ENCODE measurements at places on chromosomes 3 and 15.

- no peak for DNase-seq
Measured at GRCh38 chr3:179410331-179410730, 40.9 kb downstream of the GNB4 start.

DNA sequence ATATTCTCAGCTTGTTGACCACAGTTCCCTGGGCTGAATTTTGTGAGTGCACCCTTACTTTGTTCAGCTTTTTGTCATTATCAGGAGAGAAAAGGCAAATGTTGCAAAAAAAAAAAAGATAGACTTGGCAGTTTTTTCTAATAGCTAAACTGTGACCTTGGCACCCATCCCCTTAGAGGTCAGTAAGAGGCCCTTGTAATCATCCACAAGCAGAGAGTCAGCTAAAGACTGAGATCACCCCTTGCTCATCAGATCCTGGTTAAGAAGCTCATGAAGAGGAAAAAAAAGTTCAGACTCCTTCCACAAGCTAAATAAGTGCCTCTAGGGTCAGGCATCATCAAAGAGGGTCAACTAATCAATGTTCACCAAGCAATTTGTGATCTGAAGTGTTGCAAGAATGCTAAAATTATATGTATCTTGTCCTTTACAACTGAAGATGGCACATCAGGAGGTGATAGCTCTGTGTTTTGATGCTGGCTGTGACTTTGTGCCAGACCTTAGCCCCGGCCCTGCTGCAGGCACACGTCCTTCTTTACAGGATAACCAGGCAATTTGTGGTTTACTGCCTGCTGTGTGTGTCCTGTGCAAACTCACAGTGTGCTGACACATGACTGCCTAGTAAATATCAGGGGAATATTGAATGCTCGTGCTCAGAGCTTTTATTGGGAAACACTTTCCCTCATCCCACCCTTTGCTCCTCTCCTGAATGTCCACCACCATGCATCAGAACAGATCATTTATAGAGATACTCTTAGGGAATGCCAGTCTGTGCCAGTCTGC, 262.9 kb downstream of the IL5RA start:
- no peak for DNase-seq

- DNase-seq, result no peak
Measured at GRCh38 chr15:67107014-67107812, 41.8 kb downstream of the SMAD3 start.

DNA sequence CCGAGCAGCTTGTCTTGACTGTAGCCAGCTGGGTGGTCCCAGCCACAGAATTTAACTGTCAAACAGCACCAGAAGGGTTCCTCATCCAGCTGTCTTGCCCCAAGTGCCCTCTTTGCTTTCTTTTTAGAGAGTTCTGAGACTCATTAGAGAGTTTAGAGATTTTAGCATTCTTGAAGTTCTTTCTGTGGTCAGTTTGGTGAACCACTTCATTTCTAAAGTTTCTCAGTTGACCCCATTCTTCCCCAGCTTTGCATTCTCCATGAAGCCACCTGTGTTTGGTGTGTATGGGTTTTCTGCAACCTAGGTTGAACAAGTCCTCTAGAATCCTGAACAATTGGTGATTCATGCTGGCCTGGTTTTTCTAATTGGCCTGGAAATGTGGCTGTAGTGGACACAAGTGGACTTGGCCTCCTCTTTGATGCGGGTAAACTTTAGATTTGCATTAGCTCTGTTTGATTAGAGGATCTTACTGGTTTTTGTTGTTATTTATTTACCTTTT, 33.7 kb downstream of the FLNB start:
- DNase-seq, result no peak

DNA sequence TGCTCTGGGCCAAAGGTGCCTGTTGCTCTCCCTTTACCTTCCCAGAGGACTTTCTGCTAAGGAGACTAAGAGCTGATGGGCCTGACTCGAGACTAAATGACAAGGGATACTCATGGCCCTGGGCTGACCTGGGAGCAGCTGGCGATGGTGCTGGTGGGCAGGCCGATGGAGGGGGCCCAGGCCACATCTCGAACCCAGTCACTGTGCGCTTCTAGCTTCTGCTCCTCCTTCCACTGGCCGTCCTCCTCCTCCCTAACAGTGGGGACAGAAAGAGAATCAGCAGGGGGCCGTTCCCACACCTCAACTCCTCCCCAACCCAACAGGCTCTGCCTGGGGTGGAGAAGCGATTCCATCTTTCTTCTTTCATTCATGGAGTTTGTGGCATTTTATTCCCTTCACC, 12.2 kb upstream of the GHRL start:
- no peak for DNase-seq

- DNase-seq, result no peak
Measured at GRCh38 chr3:9810846-9811245, 784 bp downstream of the TTLL3 start.
